ENCODE measurements at places on chromosomes 7 and 10.
A peak's percentile ranks its signal among the peaks of the same experiment; 100 is the strongest.

DNA sequence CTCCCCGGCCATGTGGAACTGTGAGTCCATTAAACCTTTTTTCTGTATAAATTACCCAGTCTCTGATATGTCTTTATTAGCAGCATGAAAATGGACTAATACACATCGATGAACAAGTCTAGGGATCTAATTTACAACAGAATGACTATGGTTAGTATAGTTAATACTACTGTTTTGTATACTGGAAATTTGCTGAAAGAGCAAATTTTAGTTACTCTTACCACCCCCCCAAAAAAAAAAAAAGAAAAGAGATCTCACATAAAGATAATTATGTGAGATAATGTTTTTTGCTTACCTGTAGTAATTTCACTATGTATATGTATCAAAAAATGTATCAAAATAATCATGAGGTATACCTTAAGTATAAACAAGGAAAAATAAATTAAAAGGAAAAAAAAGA lies 199.5 kb upstream of the GRM3 start:
- DNase-seq = no peak

DNA sequence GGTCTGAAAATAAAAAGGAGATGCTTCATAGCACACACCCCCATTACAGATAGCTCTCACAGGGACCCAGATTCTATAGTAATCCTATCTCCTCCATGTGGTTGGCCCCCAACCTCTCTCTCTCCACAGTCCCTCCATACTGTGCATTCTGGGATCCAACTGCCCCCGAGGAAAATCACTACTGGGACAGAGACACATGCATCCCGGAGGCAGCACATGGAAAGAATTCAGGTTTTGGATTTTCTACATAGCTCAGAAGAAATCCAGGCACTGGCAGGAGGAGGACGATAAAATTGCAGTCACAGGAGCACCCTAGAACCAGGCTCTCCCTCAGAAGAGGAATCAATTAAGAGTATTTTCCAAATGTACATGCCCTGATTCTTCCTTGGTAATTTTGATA lies 239.5 kb downstream of the ELMO1 start:
- DNase-seq = no peak

GRCh38 chr7:15489383-15489782 lies 72.4 kb downstream of the AGMO start:
- DNase-seq = no peak

DNA sequence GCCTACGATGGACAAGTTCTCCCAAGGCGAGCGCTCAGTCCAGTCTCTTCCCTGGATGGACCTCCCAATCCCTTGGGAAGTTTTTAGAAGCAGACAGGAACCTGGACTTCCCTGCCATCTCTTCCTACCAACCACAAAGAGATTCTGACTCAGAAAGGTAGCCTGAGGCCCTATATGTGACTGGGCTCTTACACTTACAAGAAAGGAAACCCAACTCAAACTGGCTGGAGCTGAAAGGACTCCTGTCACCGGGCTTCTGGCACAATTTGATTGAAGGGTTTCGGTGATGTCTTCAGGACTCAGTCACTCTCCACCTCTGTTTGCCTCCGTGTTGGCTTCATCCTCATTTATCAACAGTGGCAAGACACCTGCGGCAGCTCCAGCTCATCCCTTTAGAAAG lies 3.7 kb upstream of the COL13A1 start:
- DNase-seq = no peak

DNA sequence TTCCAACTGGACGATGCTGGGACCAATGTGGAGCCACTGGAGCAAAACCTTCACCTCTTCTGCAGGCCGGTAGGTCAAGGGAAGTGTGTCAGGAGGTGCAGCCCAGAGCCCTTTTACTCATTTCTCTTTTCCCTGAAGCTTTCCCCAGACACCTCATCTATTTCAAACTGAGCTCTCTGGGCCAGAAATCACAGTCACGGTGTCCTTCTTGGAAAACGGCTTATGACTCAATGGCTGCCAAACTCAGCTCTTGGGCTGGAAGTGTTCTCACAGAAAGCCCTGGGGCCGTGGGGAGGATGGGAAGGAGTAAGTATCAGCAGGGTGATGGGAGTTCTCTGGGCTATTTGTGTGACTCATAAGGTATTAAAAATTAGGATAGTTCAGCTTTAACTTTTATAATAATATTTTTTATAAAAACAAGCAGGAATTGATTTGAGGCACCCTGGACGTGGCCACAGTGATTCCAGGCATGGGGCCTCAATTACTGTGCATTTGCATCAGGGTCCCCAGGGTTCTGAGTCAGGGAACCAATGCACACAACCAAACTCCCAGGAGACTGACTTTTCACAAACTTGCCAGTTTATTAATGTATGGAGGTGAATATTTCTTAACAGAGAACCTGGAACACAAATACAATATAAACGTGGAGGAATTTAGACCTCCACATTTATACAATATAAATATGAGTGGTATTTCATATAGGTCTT lies 187.4 kb upstream of the TMEM72 start:
- DNase-seq = no peak

DNA sequence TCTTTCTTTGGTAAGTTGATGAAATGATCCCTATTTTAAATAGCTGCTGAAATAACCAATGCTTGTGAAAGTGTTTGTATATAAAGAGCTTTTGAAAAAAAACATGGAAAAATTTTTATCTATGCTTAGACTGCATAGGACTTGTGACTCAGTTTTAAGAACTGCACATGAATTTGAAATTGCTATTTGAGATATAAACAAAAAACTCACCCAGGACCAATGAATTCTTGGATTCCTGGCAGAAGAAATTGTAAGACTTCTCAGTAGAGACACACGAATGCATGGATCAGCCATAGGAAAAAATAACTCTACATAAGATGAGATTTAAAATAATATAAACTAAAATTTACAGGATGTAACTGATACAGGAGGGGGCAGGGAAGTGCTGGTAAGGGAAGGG lies 278.8 kb upstream of the SORCS1 start:
- no peak for DNase-seq

DNA sequence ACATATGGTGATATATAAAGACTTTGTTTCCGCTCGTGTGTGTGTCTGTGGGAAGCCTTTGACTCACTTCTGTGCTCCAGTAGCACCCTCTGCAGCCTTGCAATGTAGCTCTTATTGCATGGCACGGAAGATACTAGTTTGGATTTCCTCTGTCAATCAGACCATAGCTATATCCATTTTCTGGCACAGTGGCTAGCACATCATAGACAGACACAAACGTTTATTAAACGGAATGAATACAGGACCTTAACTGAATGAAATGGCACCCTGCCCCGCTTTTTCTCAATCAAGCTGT lies 124.0 kb upstream of the PTPN20 start:
- DNase-seq = peak; percentile 29

DNA sequence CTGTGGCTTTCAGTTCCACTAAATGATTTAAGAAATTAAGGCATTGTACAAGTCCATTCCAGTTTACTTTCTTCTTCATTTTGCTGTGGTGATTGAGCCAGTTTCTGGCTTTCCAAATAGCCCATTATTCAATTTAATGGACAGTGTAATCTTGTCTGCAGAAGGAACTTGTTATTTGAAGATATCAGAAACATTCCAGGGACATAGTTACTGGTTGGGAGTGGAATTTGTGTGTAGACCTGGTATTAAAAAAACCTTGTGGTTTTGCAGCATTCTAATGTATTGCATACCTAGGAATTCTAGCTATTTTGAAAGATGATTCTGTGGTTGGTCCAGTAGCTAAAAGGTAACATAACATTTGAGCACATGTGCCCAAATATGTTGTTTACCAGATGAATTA lies 72.2 kb downstream of the MCU start:
- DNase-seq = no peak

GRCh38 chr10:3566627-3567026 lies 218.4 kb downstream of the KLF6 start:
- no peak for DNase-seq

DNA sequence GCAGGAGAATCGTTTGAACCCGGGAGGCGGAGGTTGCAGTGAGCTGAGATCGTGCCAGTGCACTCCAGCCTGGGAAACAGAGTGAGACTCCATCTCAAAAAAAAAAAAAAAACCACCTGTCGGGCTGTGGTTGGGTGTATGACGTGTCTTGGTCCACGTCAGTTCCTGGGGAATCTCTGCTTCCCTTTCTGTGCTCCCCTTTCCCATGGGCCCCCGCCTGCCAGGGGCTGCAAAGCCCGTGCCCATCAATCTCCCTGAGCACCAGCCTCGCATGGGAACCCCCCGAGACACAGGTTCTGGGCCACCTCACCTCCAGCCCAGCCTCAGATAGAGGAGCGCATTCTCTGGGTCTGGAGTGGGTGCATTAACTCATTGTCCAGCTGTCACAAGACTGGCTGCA lies 2.3 kb upstream of the SH2B2 start:
- DNase-seq = no peak

- DNase-seq = no peak
Measured at GRCh38 chr10:86775870-86776180, 19.4 kb downstream of the BMPR1A start.

DNA sequence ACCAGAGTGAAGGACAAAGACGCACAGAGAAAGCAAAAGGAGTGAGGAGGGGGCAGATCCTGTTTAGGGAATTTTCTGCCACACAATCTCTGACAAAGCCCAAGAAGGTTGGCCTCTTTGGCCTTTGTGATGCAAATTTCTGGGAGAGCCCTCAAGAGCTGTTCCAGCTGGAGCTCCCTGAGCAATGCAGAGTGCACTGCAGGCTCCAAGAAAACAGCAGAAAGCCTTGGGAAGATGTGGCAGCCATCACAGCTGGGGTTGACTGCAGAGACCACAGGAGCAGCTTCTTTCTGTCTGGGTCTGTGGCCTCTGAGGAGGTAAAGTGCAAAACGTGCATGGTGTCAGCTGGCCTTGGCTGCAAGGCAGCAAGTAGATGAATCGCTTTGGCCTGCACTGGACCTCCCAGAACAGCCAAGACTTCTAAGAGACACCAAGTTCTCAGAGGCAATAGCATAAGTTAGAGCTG lies 200.2 kb downstream of the ELMO1 start:
- no peak for DNase-seq

- no peak for DNase-seq
Measured at GRCh38 chr7:84393786-84394185, 199.2 kb upstream of the SEMA3A start.

DNA sequence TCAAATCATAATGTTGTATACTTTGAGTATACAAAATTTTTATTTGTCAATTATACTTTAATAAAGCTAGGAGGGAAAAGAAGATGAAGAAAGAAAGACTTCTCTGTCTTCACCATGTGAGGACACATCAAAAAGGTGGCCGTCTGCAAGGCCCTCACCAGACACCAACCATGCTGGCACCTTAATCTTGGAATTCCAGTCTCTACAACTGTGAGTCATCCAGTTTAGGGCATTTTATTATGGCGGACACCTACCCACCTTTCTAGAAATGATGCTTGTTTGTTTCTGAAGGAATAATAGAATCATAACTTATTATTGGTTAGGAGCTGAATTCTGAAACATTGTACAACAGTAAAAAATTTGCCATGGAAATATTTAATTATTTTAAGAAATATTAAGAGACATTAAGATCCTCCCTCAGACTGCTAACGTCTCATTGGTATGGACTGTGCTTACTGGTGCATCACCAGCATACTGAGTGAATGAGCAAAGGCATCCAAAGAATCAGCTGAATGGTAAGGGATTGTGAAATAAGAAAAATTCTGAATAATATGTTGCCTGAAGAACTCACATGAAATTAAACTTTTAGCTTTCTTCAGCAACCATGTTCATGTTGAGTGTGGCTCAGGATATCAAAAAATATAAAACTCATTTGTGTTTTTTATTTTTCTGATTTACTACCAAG lies 536.6 kb downstream of the HTR7 start:
- no peak for DNase-seq

- DNase-seq = no peak
Measured at GRCh38 chr10:119288574-119289001, 81.2 kb downstream of the GRK5 start.

GRCh38 chr10:75211007-75211691 lies 553 bp downstream of the VDAC2 start:
- peak; percentile 59 for DNase-seq

GRCh38 chr10:69335063-69335587 lies 56.8 kb downstream of the HK1 start:
- peak; percentile 54 for DNase-seq

DNA sequence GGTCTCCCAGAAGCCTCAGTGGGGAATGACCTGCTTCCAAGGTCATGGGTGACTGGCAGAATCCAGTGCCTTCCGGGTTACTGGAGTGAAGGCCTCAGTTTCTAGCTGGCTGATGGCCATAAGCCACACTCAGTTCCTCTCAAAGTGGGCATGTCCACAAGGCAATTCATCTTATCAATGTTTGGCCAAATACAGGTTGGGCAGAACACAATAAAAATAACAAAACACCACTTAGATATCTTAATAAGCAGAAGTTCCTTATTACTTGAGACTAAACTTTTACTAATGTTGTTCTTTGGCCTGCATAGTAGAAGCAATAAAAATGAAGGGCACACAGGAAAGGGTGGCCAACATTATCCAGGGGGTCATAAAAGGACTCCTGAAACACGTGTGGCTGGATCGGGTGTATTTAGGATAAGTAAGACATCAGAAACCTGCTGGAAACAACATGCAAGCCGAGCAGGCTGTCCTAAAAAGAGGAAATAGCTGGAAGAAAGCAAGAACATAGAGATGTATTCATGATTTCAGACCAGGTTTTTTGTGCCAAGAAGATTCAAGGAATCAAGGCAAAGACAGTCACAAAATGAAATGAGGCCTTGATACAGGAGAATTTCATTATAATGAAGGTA lies 19.6 kb upstream of the AKR1C2 start:
- no peak for DNase-seq

- no peak for DNase-seq
Measured at GRCh38 chr10:89419548-89419947, 5.2 kb downstream of the IFIT5 start.
